Caki2 (cell line): ENCODE measurements at places on chromosomes 13 and 19. TPM values are rescaled to one million over a fixed set of nuclear protein-coding genes. Genes with fewer than 3 reads are reported as not detected.

Gene PLIN5
- not detected in 2 replicates for total RNA-seq

GRCh38 chr19:2042485-2043250 lies 8.4 kb downstream of the MKNK2 start:
- no peak for DNase-seq

GRCh38 chr13:20337884-20338551 lies 105.9 kb upstream of the GJB6 start:
- DNase-seq = no peak

Gene RGCC
- 2.5 and 10.1 TPM in 2 replicates for total RNA-seq

DNA sequence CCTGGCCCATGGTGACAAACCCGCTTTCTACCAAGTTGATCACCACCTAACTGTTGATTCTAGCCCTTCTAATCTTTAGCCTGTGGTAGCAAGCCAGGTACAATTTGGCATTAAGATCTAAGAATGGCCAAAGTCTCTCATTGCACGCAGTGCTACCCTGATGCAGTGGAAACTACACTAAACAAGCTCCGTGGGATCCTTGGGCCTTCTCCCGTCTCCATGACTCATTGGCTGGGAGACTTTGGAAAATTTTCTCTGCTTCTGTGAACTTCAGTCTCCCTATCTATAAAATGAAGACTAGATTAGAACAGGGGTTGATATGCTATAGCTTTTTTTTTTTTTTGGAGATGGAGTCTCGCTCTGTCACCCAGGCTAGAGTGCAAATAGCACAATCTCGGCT lies 223.0 kb downstream of the TSHZ3 start:
- no peak for DNase-seq

GRCh38 chr13:42574435-42575311 lies 721 bp downstream of the TNFSF11 start:
- DNase-seq = no peak

DNA sequence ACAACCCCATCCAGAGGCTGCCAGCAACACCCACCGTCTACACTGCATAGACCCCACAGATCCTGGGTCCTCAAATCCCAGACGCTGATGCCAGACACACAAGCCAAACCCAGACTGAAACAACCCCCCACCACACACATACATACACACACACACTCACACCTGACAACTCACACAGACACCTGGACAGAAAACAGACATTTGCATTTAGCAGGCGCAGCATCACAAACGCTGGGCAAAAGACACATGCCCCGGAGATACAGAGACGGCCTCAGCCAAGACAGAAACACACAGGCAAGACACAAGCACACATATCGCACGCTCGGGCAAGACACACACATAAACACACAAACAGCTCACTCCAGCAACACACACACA lies 1.3 kb downstream of the BBC3 start:
- peak; percentile 51 for DNase-seq

DNA sequence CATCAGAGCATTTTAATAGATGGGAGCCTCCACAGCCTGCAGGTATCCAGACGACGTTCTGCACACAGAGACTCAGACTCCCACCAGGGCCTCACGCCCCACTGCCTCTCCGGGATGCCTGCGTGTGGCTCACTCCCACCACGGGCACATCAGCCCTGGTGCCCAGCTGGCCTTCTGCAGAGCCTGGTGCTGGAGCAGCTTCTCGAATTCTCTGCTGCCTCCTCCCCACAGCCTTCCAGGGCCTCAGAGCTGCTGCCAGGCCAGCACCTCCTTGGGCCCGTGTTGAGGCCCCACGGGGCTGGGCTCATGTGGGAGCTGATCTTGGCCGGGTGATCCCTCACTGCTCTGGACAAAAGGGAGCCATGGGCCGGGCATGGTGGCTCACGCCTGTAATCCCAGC lies 90.9 kb downstream of the KDM4B start:
- DNase-seq = no peak

- no peak for DNase-seq
Observed at GRCh38 chr19:8251025-8251472, 41.9 kb downstream of the CERS4 start.

GRCh38 chr19:37635076-37636056 lies 19.9 kb downstream of the ZFP30 start:
- DNase-seq = peak; percentile 14

DNA sequence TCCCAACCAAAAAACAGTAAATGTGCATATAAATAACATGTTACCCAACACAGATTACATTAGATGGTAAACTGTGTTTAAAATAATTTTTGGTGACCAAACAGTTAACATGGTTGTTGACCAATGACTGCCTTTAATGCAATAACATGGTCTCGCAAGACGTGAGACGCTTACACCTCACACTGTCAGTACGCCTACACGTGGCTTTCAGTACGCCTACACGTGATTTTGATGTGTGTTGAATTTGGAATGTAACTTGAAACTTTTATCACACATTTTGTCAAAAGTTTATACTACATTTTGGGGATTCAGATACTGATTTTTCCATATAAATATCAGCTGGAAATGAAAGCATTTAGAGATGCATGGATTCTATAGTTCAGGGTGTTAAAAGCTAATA lies 32.0 kb downstream of the SLC7A9 start:
- no peak for DNase-seq

DNA sequence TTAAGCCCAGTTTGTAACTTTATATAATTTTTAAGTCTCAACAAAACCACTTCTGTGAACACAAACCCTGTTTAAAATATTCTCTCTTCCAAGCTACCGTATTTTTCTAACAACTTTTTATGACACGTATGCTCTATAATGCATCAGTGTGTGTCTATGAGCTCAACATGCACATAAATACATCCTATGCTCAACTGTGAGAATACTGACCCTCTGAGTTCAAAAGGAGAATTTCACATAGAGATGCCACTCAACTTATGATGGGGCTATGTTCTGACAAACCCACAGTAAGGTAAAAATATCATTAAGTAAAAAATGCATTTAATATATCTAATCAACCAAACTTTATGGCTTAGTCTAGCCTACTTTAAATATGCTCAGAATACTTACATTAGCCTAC lies 1139.7 kb upstream of the SPRY2 start:
- no peak for DNase-seq

Gene IL17D
- 0.07 and 0.12 TPM in 2 replicates for total RNA-seq
